Midbrain (tissue), 1 donor: ENCODE measurements at places on chromosomes 2 and 18.
A peak's percentile ranks its signal among the peaks of the same experiment; 100 is the strongest.

GRCh38 chr2:197784956-197785941 is at the start of gene BOLL:
TSS of gene BOLL (minus strand) at chr2:197785319. CDS start at chr2:197781850, 3,469 bp downstream.
- no peak for DNase-seq

- no peak for DNase-seq
Observed at GRCh38 chr2:201881741-201882140, 75.4 kb downstream of the CDK15 start.

- no peak for DNase-seq
Observed at GRCh38 chr18:67730886-67731285, 214.4 kb upstream of the DSEL start.

DNA sequence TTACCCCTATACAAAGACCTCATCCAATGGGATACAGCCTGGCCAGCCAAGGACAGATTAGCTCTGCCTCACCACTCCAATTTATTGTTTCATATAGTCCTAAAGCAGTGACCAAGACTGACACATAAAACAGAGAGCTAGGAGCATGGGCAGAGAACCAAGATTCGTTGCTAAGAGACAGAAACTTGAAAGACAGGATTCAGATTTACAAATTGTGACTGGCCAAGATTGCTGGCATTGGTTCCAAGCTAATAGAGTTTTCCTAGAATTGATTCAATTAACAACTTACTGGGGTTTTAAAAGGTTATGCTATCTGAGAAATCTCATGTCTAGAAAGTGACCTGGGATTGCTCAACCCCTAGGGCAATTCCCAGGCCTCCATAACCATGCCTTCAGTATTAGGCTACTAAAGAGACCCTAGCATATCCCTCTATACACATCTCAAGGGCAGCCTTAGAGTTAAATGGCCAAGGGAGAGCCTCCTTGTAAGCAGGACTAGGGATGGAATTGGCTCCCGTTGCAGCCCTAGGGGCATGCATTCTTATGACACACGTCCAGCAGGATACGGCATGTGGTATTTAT is 75.6 kb downstream of the ICOS start:
- DNase-seq = peak; percentile 8

GRCh38 chr18:22737054-22737453 is 196.1 kb upstream of the RBBP8 start:
- no peak for DNase-seq

- DNase-seq = no peak
Observed at GRCh38 chr18:74674487-74674886, 76.8 kb downstream of the ZNF407 start.

- DNase-seq = no peak
Observed at GRCh38 chr18:21831413-21831831, 90.8 kb downstream of the MIB1 start.

- no peak for DNase-seq
Observed at GRCh38 chr2:151679994-151680393, 54.3 kb downstream of the NEB start.

DNA sequence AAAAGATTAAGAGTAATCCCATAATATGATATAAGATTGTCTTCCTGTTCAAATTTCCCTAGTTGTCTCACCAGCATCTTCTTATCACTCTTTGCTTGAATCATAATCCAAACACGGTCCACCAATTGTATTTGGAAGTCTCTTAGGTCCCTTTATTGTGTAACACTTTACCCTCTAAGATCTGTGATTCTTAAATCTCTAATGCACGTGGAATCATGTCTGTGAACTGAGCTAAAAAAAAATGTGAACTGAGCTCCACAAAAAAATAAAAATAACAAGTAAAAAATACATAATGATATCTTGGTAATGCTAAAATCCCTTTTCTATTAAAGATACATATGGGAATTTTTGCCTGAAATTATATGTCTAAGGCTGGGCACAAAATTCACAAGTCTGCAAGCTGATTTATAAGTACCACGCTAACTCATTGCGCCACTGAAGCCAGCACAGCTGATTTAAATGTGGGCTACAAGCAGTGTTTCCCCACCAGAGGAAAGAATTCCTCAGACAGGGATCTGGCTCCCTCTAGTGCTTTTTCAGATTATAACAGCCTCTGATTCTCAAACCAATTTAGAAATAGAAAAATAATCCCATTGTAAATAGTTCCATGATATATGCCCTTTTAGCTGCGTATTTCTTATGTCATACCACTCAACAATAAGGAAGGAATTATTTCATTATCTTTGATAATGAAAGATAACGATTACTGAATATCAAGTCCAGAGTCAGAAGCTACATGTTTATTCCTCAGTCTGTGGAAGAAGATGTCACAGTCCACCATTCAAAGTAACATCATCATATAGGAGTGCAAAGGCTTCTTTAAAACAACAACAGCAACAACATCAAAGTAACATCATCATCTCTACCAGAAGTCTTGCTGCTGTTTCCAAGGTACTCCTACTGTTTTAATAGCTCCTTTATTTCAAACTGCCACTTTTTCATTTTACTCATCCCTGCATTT is 22.9 kb downstream of the RBM43 start:
- DNase-seq = peak; percentile 63

DNA sequence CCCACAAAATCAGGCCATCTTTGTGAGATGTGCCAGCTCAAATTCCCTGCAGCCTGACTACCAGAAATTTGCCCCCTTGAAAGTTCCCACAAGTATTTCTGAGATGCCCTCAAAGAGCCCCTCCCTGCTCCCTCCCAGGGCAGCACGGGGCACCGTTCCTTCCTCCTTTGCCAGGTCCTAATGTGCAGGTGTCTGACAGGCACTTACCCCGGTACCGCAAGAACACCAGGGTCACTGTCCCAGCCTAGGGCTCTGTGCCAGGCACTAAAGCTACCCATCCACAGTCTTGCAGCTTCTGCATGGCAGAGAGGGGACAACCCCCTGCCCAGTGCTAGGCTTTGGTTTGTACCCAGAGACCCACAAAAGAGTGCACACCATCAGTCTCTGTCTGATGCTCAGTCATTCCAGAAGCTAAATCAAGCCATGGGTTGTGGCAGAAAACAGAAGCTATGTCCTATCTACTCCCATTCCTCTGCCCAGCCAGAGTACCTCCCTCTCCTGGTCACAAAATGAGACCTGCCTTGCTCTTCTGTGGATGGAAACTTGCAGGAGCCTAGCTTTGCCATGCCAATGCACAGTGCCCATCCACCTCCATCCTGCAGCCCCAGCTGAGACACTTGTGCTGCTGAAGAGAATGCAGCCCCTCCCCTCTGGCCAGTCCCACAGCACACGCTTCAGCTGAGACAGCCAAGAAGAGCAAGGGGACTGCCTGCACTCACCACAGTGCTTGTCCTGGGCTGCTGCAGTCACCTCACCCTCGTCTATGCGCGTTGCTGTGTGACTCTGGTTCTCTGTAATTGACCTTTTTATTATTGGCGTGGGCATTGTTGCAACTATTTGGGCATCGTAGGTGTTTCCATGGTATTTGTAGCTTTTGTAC is 48.7 kb downstream of the INPP5D start:
- DNase-seq = no peak

DNA sequence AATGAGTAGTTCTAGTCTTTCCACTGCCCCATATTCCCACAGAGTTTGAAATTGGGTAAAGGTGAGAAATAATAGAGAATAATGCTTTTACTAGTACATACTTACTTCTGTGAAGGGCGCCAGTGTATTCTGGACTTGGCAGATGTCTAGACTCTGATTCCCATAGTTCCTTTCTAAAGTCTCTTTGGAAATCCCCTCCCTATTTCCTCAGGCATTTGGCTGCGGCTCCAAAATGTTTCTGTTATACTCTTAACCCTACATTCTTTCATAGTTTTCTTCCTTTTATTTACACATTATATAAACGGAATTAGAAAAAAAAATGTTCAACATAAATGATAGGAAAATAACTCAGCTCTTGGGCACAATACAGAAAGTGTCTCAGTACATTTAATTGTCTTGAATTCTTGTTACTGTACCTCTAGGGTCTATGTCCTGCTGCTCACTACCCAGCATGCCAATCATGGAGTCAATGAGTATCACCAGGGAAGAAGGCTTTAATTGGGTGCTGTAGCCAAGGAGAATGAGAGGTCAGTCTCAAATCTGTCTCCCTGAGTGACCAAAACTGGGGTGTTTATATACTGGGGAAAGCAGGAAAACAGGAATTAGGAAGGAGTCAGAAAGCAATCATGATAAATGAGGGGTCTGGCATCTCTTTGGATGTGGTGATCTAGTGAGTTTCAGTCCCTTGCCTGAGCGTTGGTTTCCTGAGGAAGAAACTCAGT is 147.8 kb upstream of the MMADHC start:
- DNase-seq = no peak

GRCh38 chr2:158691619-158692018 is 103.5 kb upstream of the DAPL1 start:
- DNase-seq = no peak

GRCh38 chr2:177897278-177897677 is 175.3 kb downstream of the PDE11A start:
- DNase-seq = no peak

DNA sequence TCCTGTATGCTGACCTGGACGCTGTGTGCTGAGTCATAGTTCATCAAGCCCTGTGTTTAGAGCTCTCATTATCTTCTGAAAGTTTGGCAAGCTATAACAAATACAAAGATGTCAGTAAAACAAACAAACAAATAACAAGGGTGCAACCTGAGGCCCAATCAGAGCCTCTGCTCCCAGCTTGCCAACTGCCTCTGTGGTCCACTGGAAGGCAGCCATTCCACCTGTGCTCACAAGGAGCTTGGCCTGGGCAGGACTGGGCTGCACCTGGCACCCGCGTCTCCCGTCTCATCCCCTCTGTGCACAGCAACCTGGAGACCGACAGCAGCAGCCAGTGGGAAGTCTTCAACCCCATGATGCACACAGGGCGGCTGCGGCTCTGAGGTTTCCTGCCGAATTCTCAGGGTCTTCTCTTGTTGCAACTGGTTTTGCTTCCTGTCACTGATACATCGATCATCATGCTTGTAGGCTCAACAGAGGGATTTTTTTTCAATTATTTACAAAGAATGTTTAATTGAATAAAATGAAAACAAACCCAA is 97.8 kb downstream of the TMEM18 start:
- DNase-seq = no peak

DNA sequence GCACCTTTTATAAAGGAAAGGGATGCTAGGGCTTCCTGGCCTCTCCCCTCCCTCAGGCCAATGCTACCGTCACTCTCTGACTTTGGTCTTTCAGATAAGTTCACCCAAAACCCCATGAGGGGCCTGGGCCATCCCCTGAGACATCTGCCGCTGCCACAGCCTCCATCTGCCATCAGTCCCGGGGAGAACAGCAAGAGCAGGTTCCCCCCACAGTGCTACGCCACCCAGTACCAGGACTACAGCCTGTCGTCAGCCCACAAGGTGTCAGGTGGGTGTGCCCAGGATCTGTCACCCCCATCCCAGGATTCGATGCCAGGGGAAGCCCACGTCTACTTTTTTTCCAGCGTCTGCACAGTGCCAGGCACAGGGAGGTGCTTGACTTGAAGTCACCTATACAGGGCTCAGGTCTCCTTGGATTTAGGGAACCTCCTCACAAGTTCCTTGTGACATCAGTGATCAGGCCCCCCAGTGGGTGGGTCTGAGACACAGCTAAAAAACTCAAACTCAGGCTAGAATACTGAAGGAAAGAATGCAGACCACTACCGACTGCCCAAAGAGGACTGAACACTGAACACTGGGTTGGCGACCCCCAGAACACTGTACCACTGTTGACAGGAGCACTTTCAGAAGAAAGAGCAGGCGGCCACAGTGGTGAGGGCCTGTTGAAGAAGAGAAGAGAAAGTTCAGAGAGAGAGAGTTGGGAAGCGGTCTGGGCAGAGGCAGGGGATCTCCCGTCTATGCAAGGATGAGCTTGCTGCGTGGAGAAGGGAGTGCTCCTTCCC is 85.3 kb downstream of the EPAS1 start:
- no peak for DNase-seq

- DNase-seq = no peak
Observed at GRCh38 chr2:24785671-24786321, 7.4 kb downstream of the PTRHD1 start.

GRCh38 chr2:11417946-11418585 is 47.9 kb downstream of the E2F6 start:
- DNase-seq = no peak

DNA sequence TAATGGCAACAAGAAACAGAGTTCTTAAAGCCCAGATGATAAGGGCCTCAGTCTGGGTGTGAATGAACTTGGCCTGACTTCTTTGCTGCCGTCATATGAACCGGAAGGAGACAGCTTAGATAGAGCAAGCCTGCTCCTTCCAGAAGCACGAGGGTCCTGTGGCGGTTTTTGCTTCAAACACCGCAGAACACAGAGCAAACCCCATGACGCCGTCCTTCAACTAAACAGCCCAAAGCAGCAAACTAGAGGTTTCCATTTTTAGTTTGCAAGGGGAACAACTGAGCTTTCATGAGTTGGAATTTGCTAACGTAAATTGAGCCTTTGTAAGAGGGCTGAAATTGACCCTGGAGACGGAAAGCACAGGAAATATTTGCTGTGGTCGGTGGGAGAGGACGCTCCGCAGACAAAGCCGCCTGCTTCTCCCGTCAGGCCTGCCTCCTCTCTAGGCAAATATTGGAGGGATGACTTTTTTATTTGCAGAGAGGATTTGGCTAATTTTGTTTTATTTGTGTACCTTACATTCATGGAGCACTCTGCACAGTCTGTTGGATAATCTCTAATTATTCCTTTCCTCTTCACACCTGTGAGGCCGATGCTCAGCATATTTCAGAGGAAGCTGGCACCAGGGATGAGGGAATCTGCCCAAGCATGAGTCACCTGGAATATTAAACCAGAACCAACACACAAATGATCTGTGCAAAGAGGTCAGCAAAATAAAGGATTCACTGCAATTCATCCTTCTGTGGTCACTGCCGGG is 134.0 kb upstream of the NCK2 start:
- no peak for DNase-seq

DNA sequence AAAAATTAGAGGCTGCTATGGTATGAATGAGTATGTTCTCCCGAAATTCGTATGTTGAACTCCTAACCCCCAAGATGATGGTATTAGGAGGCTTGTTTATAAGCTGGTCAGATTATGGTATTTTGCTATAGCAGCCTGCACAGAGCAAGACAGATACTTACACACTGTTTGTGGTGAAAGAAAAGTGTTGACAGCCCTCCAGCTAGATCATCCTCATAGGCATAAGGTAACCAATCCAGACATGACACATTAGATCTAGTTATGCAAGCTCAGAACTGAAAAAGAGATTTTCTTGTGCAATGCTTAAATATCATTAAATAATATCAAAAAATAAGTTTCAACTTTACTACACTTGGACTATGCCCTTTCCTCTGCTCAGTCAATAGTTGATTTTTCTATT is 107.1 kb downstream of the ABCA12 start:
- DNase-seq = no peak

DNA sequence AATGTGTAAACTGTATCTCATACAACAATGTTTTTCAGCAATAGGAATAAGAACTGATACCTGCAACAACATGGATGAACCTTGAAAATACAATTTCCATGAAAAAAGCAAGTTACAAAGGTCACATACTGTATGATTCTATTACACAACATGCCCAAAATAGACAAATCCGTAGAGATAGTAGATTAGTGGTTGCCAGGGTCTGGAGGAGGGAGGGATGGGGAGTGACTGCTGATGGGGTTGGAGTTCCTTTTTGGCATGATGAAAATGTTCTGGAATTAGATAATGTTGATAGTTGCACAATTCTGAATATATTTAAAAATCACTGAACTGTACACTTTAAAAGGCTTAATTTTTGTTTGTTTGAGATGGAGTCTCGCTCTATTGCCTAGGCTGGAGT is 33.8 kb downstream of the UBXN4 start:
- DNase-seq = no peak
